ENCODE measurements at places on chromosomes 7 and 10.

GRCh38 chr10:132438091-132439024, 41.4 kb downstream of the PWWP2B start:
- DNase-seq, result no peak

GRCh38 chr7:29878081-29878688, 71.9 kb downstream of the WIPF3 start:
- DNase-seq, result no peak

GRCh38 chr7:41554481-41554880, 148.4 kb downstream of the INHBA start:
- DNase-seq, result no peak

- DNase-seq, result peak; percentile 77
Measured at GRCh38 chr10:72087969-72088888, at the start of gene SPOCK2. Gene SPOCK2 (minus strand): TSS chr10:72088551. CDS start chr10:72088328, 223 bp downstream.
